Tibial artery (tissue), 4 donors: ENCODE measurements at places on chromosomes 12 and 14.

- DNase-seq, result no peak
Observed at GRCh38 chr14:103045371-103045869, 11.9 kb downstream of the CDC42BPB start.

DNA sequence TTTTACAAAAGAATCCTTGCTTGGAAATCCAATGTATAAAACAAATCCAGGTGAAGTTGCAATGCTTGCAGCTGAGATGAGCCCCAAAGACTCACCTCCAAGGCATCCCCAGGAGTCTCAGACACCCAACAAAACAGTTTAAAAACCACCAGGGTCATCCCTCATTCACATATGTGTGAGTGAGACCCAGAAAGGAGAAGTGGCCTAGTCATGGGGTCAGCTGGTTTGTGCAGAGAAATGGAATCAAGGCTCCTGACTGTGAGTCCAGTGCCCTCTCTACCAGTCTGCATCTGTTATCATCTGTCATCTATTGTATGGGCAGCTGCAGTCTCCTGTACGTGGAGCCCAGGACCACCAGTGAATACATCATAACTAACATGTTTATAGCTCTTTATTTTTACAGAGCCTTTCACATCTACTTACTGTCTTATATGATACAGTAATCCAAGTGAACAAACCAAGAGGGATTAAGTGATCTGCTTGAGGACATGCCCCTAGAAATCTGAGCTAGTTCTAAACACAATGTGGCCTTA lies 27.1 kb downstream of the PLEKHG7 start:
- DNase-seq, result no peak

DNA sequence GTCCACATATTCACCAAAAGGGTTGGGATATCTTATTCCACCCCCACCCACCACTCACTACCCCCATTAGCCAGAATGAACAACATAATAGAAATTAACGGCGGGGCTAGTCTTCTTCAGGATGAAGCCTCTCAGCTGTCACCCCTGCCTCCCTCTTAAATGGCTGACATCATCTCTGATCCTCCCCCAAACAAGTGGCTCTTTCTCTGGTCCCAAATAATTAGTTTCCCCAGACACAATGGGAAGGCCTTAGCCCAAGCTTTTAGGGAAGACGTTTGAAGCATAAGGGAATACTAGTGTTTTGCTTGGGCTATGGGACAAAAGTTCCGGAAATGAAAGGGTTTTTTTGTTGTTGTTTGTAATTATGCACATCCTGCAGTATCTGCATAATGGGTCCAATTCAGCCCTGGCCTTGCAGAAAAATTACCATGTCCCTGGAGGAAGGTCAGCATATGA lies 13.8 kb downstream of the STON2 start:
- DNase-seq, result no peak

- DNase-seq, result no peak
Observed at GRCh38 chr12:76340680-76341435, 7.4 kb downstream of the BBS10 start.

DNA sequence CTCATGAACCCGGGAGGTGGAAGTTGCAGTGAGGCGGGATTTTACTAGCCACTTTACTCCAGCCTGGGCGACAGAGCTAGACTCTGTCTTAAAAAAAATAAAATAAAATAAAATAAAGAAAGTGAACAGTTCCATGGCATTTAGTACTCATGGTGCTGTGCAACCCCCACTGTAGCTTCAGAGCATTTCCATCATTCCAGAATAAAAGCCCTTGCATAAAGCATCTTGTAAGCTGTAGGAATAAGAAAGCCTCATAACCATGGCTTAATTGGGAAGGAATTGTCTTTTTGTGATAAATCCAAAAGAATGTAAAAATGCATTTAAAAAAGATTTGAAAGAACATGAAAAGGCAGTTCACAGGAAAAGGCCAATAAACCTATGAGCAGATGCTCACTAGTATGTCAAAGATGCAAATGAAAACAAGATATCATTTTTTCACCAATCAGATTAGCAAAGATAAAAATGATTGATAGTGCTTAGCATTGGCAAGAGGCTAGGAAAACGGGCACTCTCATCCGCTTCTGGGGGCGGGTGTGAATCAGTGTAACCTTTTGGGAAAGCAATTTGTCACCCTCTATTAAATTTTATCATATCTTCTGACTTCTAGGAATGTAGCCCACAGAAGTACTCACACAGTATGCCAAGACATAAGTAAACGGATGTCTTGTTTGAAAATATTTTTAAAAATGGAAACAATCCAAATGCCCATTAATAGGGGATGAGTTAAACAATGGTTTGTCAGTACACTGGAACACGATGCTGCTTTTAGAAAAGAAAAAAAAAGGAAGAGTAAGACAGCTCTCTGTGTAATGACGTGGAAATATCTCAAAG lies 46.6 kb downstream of the CFAP251 start:
- DNase-seq, result no peak

DNA sequence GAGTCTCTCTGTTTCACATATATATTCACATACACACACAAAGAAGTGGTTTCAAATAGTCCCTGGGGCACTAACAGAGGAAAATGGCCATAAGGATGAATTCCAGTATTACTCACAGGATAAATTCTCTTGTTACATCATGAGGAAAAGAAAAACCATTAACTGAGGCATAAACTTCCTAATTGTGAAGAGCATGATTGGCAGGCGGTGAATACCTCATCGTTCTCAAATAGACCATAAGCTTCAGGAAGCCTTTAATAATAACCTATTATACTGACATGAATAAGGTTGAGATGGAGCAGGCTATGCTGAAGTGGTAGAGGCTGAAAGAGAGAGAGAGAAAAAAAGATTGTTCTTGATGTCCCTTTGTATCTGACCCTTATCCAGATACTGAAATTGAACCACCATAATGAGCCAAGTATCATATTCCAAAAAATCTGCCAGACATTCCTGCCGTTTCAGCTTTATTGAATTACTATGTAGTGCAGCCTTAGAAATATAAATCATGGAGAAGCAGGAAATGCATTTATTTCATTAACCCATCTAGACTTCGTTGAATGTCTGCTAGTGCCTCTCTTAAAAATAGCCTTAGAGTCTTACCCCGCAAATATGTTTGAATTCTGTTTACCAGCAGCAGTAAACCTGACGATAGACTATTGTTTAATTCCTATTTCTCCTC lies 86.8 kb downstream of the NUAK1 start:
- DNase-seq, result no peak

DNA sequence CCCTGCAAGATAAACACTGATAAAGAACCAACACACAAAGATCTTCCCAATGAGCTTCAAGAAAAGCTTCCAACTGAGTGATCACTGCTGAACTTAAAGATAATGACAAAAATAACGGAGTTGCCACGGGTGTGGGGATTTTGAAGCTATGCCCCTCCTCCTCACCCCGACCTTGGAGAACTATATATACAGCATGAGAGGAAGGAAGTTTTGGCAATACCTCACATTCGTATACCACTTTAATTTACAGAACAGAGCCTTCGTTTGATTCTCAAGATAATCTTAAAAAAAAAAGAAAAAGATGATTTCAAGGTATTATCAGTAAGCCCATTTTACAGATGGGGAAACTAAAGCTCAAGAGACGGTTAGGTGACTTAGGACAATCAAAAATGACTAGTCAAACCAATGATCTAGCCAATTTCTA lies 715 bp downstream of the NEK9 start:
- DNase-seq, result no peak

DNA sequence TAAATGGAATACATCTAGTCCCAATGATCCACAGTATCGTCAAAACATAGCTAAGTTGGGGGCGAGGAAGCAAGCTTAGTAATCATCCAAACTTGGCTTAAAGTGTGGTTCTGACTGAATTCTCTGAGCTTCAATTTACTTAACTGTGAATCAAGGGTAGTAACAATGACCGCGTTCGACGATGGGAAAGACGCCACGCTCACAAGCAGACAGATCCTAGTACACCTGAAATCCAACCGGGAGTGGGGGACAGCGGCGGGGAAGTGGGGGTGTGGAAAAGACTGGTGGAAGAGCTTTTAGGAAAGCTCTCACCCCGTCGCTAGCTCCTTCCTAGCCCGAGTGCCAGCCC lies 433 bp downstream of the COX16 start:
- DNase-seq, result no peak

GRCh38 chr14:54697001-54697400 lies 130.1 kb downstream of the SAMD4A start:
- DNase-seq, result no peak

DNA sequence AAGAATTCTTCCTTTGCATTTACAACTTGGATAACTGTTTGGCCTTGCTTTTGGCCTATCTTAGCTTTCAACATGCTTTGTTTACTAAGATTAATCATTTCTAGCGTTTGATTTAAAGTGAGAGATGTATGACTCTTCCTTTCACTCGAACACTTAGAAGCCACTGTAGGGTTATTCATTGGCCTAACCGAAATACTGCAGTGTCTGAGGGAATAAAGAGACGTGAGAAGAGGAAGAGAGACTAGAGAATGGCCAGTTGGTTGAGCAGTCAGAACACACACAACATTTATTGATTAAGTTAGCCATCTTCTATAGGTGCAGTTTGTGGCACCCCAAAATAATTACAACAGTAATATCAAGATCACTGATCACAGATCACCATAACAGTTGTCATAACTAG lies 62.3 kb upstream of the CCDC175 start:
- no peak for DNase-seq

DNA sequence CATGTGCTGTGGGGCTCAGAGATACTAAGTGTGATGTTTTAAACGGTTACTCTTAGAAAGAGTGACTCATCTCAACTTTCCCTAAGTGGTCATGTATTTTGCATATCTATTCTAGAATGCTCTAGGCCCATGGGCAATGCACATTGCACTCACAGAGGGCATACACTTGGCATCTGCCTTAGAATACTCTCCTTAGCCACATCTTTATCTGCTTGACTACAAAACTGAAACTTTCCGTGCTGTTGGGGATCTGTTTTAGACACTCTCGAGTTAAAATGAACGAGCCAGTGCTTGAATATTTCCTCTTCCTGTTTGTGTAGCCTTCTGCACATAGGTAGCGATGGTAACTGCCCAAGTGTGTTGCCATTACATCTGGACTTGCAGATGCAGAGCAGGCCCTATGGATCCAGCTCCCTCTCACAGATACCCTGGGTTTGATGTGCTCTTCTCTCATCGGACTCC lies 180.5 kb downstream of the CAND1 start:
- DNase-seq, result no peak
